ENCODE measurements at places on chromosomes 11 and 22. TPM values are rescaled to one million over a fixed set of nuclear protein-coding genes. Genes with fewer than 3 reads are reported as not detected.

Gene CBY1
- 8.7 TPM for total RNA-seq

Gene NXPE4
- total RNA-seq, result not detected

Gene NLRX1
- total RNA-seq, result 31.5 TPM

Gene OR8A1
- not detected for total RNA-seq

Gene SLC22A8
- total RNA-seq, result not detected

Gene CELSR1
- total RNA-seq, result 42.7 TPM

Gene FAR1
- 135 TPM for total RNA-seq

Gene CDC42BPG
- 23.1 TPM for total RNA-seq

Gene MPZL3
- 17.4 TPM for total RNA-seq

GRCh38 chr11:45109400-45109799 lies 37.0 kb upstream of the PRDM11 start:
- DNase-seq, result no peak
- no peaks in the 10 kb centered on the region for H3K27me3 ChIP-seq
- H3K4me1 ChIP-seq, result no peaks in the 10 kb centered on the region
- no peak overlapping the region for H3K27ac ChIP-seq
- no peaks in the 10 kb centered on the region for H3K36me3 ChIP-seq
- no peak overlapping the region for H3K4me3 ChIP-seq

DNA sequence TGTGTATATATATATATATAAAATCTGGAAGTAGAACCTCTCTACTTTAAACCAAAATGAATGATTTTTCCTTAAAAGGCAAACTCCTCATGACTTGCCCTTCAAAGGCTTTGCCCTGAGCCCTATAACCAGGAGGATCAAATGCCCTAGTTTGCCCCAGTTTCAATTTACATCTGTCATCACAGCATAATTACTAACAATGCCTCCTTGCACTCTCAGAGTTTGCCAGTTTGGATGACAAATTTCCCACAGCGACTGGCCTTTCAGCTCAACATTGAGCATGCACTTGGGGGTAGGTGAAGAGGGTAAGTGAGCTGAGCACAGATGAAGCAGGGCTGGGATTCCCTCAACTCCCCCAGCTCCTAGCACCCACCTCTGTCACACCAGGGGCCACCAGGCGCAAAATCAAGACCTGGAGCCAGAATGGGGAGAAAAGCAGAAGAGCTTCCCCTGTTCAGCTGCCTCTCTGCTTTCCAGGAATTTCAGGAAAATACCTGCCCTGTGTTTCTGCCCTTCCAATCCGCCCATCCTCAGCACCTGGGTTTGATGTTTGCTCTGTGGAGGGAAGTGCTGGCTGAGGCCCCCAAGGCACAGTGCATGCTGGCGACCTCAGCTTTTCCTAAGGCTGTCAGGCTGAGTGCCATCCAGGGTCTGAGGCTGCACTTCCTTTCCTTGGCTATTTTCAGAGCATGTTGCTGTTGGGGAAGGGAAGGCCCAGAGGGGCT lies 67.5 kb downstream of the ADAMTS15 start:
- no peaks in the 10 kb centered on the region for H3K4me1 ChIP-seq
- no peak overlapping the region for H3K27ac ChIP-seq
- no peaks in the 10 kb centered on the region for H3K27me3 ChIP-seq
- no peak overlapping the region for H3K4me3 ChIP-seq
- DNase-seq, result no peak
- no peaks in the 10 kb centered on the region for H3K36me3 ChIP-seq

DNA sequence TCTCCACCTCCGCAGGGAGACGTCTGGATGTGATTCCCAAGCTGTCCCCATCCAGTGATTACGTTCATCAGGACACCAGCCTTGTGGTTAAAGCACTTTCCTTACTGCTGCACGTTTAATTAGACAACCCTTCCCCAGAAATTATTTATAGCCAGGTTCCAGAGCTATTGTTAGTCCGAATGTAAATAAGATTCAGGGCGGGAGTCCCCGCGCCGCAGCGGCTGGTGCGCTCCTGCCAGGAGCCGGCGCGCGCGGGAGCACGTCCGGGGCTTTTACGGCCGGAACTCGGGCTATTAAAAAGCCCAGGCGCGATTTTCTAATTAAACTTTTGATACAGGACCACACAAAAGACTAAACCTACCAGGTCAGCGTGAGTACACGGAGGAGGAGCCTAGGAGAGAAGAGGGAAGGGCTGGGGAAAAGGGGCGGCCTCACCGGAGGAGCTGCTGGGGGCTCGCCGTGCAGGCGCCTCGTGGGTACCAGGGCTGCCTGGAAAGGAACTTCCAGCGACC lies 538.3 kb downstream of the OPCML start:
- H3K36me3 ChIP-seq, result no peaks in the 10 kb centered on the region
- H3K27me3 ChIP-seq, result no peaks in the 10 kb centered on the region
- no peaks in the 10 kb centered on the region for H3K4me1 ChIP-seq
- no peak overlapping the region for H3K4me3 ChIP-seq

DNA sequence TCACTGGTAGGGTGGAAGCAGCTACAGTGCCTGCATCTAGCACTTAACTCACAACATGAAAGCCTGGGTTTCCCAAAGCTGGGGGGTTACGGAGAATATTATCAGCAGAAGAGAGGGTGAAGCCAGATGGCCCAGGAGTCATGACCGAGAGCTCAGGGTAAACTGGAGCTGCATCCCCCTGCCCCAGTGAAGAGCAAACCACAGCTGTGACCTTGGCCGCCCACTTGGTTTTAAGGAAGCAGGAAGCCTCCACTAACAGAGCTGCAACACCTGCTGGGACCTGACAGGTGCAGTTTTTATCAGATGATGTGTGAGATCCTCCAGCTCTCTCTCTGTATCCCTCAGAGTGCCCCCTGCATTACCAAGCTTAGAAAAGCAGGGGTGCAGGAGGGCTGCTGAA lies 20.9 kb downstream of the TCP11L1 start:
- H3K27me3 ChIP-seq, result no peaks in the 10 kb centered on the region
- no peak overlapping the region for H3K4me3 ChIP-seq
- peaks cover 71% of the 10 kb centered on the region for H3K36me3 ChIP-seq
- no peak for DNase-seq
- H3K4me1 ChIP-seq, result peaks cover 89% of the 10 kb centered on the region

DNA sequence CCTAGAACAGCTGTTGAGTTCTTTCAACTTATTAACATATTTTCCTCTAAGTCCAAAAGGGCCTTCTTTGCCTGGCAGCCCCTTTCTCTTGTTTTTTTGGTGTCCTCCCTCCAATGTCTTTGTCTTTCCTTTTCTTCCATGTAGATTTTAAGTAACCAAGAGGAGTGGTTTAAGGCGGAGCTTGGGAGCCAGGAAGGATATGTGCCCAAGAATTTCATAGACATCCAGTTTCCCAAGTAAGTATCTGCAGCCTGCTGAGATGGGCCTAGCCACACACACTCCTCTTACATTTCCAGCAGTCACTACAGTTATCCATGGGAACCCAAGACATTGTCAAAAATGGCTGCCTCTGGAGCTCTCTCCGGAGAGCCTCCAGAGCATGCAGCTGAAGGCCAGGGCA lies 4.5 kb upstream of the TMA7B start:
- H3K27me3 ChIP-seq, result no peaks in the 10 kb centered on the region
- no peak for DNase-seq
- H3K36me3 ChIP-seq, result no peaks in the 10 kb centered on the region
- no peaks in the 10 kb centered on the region for H3K4me1 ChIP-seq
- H3K4me3 ChIP-seq, result no peak overlapping the region

- H3K36me3 ChIP-seq, result no peaks in the 10 kb centered on the region
- DNase-seq, result no peak
- no peaks in the 10 kb centered on the region for H3K27me3 ChIP-seq
- H3K4me1 ChIP-seq, result peaks cover 49% of the 10 kb centered on the region
- peak overlapping the region; percentile 88 for H3K4me3 ChIP-seq
- H3K27ac ChIP-seq, result peak overlapping the region; percentile 88
These were observed 38.6 kb upstream of the CELSR1 start for GRCh38 chr22:46575911-46576555.

GRCh38 chr22:43006016-43006505 lies 8.9 kb downstream of the PACSIN2 start:
- H3K36me3 ChIP-seq, result no peaks in the 10 kb centered on the region
- DNase-seq, result no peak
- H3K27ac ChIP-seq, result no peak overlapping the region
- peaks cover 13% of the 10 kb centered on the region for H3K4me1 ChIP-seq
- no peak overlapping the region for H3K4me3 ChIP-seq

DNA sequence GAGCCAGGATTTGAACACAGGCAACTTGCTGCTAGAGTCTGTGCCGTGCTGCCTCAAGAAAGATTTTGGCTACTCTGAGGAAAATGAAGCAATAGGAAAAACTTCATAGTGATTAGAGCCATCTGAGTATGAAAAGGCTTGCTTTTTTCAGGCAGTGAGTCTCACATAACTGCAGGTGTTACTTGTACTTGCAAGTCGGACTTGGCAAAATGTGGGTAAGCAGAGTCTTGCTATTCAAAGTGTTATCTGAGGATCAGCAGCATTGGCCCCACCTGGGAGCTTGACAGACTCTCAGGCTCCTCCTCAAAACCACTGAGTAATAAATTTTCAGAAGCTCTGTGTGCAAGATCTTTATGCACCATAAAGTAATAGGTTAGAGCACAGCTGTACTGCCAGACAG lies 18.1 kb downstream of the RNF141 start:
- no peaks in the 10 kb centered on the region for H3K4me1 ChIP-seq
- H3K36me3 ChIP-seq, result peaks cover 80% of the 10 kb centered on the region
- H3K27me3 ChIP-seq, result no peaks in the 10 kb centered on the region
- H3K4me3 ChIP-seq, result no peak overlapping the region

DNA sequence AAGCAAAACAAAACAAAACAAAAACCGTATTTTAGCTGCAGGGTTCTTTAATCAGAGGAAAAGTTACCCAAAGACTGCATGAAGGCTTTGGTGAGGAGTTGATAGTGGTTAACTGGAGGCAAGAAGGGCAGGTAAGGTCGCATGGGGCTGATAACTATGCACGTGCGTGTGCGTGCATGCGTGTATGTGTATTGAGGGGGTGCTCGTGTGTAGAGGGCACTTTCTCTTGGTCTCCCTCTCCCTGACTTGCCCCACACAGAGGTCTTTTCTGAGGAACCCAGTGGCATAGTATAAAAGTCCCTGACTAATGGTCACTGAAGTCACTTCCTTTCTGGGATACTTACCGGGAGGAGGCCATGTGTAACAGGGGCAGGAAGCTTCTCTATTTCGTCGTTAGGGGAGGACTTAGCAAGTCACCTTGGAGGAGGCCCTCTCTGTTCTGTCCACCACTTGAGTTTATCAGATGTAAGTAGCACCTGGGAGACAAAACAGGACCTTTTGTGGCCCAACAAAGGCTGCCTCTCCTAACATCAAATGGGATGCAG lies 20.1 kb upstream of the FCHSD2 start:
- H3K27ac ChIP-seq, result no peak overlapping the region
- no peaks in the 10 kb centered on the region for H3K36me3 ChIP-seq
- no peaks in the 10 kb centered on the region for H3K27me3 ChIP-seq
- no peak overlapping the region for H3K4me3 ChIP-seq
- no peaks in the 10 kb centered on the region for H3K4me1 ChIP-seq

GRCh38 chr22:31210556-31211421 lies 1.3 kb upstream of the LIMK2 start:
- no peaks in the 10 kb centered on the region for H3K36me3 ChIP-seq
- peaks cover 85% of the 10 kb centered on the region for H3K4me1 ChIP-seq
- no peak for DNase-seq
- peak overlapping the region; percentile 89 for H3K27ac ChIP-seq

DNA sequence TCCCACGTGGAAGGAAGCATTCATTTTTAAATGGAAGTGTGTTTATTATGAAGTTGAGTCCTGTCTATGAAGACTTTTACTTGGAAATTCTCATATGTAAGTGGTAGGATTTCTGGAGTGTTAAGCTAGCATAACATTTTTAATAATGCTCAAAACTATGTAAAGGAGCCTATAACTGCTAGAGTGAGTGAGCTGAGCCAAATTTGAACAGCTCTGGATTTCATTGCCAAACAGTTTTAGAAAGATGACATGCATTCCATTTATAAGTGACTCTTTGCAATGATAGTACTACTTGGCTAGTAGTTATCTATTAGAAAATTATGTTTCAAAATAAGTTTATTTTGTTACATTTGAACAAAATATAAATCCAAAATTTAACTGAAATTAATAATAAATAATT lies 721.2 kb downstream of the LUZP2 start:
- H3K27me3 ChIP-seq, result no peaks in the 10 kb centered on the region
- H3K4me1 ChIP-seq, result no peaks in the 10 kb centered on the region
- no peaks in the 10 kb centered on the region for H3K36me3 ChIP-seq

GRCh38 chr11:9277176-9277575 lies 12.0 kb upstream of the DENND5A start:
- no peaks in the 10 kb centered on the region for H3K27me3 ChIP-seq
- DNase-seq, result no peak
- H3K36me3 ChIP-seq, result no peaks in the 10 kb centered on the region
- H3K4me1 ChIP-seq, result peaks cover 2% of the 10 kb centered on the region
- H3K27ac ChIP-seq, result no peak overlapping the region
- H3K4me3 ChIP-seq, result no peak overlapping the region

DNA sequence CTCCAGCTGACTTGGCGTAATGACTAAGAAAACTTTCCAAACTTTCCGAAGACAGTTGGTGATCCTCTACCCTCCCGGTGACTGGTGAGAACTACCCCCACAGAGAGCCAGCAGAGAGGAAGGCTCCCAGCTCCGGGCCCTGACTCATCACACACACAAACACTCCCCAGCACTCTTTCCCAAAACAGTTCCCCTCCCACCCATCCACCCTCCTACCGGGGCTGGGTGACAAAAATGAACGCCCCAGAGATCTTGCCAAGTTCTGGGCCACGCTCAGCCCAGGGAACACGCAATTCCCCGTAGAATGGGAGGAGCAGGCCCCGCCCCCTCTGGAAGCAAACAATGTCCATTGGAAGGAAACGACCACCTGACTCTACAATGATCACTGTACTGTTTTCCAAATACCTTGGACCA lies 21.3 kb upstream of the JAM3 start:
- H3K27ac ChIP-seq, result peak overlapping the region; percentile 49
- peaks cover 11% of the 10 kb centered on the region for H3K4me1 ChIP-seq
- no peaks in the 10 kb centered on the region for H3K36me3 ChIP-seq
- no peak for DNase-seq
- no peaks in the 10 kb centered on the region for H3K27me3 ChIP-seq

GRCh38 chr22:43860126-43860525 lies 2.2 kb downstream of the SULT4A1 start:
- DNase-seq, result no peak
- no peaks in the 10 kb centered on the region for H3K36me3 ChIP-seq
- peaks cover 87% of the 10 kb centered on the region for H3K27me3 ChIP-seq

Measured in esophagus squamous epithelium (tissue), 5 donors.